Stimulated activated CD4-positive, alpha-beta T cell treated with anti-CD3 and anti-CD28 coated beads, Interleukin-12 subunit alpha, Interleukin-12 subunit beta, amount 100 ng/mL, for 24 hours (primary cell): ENCODE measurements at places on chromosomes 7 and 10.

DNA sequence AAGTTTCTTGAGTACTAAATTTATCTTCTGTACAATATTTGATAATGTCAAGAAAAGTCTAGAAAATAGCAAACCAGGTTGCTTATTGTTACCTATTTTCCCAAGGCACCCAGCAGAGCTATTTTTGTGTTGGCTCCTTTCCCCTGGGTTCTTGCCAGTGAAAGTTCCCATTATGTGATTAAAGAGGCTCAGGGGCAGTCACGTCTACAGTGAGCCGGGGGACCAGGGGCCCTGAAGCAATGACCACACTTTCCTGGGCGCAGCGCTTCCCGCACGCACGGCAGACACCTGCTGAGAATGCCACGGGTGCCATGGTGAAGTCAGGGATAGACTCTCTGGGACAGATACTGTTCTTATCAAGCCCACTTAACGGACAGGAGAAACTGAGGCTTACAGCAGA is 10.4 kb upstream of the CNPY1 start:
- no peak for DNase-seq

DNA sequence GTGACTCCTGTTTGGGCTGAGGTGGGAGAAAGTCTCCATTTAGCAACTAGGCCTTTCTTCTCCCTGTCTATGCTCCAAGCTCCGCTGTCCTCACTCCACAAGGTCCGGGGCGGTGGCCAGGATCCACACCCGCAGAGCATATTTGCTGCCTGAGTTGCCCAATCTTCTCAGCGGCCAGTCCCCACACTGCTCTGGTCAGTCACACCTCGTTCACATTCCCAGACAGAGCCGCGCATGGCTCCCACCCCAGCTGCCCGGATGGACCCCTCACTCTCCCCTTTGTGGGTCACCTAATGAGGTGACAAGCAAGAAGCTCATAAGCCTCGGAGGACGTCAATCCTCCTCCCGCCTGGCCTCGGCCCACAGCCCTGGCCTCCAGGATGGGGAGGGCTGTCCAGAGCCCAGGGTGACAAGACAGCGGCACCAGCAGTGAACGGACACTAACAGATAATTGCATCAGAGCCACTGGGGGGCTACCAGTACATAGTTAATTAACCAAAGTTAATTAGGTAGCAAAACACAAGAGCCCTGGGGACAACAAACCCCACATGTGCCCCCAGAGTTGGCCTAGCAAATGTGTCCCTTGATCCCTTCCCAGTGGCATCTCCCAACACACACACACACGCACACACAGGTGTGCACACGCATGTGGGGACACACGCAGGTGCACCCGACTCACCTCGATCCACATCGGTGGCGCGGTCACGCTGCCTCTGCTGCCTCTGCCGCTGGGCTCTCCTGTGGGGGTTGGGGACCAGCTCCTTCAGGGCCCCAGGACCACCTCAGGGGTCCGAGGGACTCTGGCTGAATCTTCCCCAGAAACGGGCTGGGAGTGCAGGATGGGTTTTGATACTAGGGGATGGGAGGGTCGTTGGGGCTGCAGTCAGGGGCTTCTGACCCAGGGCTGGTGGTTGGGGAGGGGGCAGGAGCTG is 11.8 kb downstream of the EPHA1 start:
- DNase-seq = no peak

DNA sequence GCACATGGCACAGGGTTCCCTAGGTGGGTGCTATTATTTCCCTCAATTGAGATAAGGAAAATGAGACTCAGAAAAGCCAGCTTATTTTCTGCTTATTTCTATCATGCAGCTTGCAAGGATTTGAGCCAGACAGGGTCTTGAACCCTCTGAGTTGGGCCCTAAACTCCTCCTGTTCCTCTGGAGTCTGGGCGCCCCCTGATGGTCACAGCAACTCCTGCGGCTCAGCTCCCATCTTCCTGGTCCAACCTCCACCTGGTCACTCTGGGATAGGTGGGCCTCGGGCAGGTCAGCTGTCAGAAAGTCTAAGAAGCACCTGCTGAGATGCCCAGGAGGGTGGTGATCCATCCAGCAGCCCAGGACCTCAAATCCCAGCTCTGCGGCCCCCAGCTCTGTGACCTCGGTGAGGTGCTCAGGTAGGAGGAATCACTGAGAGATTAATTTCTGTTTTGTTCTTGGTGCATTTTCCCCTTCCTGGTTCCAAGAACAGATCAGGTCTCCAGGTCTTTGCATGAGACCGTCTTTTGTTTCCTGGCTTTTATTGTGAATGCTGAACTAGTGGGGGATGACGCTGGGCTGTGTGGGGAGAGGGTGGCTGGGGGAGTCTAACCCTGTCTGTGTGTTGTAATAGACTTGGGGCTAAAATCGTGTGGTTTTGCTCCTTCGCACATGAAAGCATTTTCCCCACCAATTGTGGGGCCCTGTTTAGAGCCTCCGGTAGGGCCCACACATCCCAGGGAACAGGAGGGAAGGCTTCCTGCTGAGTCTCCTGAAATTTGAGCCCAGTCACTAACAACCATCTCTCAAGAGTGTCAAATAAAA is 32.8 kb downstream of the TMEM130 start:
- no peak for DNase-seq

DNA sequence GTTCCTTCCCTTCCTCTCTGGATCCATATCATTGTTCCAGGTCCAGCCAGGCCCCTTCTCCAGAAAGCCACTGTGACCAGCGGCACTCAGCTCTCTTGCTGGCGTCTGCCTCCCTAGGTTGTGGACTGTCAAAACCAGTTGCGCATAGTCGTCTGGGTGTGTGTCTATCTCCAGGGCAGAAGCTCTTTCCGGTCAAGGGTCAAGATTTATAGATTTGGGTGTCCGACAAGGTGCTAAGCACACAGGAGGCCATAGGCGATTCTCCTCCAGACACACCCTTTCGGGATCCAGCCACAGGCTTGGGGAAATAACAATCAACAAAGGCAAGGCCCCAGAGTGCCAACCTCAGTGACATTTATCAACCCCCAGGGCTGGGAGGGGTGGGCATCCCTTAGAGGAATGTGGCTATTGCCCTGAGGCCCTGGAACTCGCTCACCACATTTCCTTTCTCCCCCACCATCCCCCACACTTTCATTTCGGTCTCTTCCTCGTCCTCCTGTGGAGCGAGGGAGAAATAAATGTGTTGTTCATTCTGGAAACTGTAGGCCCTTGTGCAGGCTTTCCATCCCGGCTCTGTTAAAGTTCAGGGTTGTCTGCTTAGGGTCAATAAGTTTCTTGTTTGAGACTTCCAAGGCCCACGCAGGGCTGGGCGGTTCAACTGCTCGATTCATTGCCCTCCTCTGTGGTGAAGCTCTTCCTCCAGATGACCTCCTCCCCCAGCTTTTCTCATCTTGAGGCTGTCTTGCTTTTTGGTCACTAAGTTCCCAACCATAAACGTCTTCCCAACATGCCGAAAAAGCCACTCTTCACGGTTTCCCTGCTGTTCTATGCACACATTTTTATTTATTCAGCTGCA is 57.9 kb downstream of the AFAP1L2 start:
- no peak for DNase-seq

GRCh38 chr10:18368682-18369081 is 228.5 kb downstream of the CACNB2 start:
- no peak for DNase-seq

DNA sequence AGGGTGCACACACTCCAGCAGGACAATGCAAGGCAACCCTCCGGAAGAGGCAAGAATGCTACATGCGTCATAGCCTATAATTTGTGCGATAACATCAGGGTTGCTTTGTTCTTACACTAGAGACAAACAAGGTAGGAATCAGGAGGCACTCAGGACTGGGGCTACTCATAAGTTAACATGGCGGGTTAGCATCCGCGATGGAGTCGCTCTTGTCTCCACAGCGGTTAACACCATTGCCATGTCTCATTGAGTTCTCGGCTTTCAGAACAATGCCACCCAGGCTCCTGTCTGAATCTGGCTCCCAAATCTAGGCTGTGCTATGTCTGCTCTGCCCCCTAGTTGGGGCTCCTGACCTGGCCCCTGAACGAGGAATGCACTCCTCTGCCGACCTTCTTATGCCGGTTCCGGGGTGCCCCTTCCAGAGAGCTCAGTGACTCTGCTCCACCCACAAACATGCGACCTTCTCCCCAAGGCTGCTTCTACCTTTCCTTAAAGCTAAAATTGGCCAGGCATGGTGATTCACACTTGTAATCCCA is 24.9 kb upstream of the SLF2 start:
- DNase-seq = no peak

GRCh38 chr7:119900996-119901672 is 371.8 kb upstream of the KCND2 start:
- DNase-seq = no peak

GRCh38 chr10:46546591-46547540 is 9.6 kb downstream of the GPRIN2 start:
- DNase-seq = no peak

DNA sequence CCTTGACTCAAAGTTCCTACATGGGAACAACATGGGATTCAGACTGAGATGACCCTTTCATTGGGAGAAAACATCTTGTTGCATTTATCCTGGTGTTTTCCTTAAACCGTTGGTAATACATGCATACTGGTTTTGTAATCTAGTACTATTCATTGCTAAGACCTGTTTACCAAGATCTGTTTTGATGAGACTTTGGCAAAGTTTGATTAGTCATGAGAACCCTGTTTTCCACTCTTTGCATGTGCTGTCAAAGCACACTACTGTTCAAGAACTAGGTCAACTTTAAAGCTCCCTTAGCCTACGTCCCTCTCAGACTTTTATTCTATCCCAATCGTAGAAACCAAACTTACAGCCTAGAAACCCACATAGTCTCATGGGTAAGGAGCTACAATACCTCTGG is 650.9 kb downstream of the GATA3 start:
- no peak for DNase-seq

DNA sequence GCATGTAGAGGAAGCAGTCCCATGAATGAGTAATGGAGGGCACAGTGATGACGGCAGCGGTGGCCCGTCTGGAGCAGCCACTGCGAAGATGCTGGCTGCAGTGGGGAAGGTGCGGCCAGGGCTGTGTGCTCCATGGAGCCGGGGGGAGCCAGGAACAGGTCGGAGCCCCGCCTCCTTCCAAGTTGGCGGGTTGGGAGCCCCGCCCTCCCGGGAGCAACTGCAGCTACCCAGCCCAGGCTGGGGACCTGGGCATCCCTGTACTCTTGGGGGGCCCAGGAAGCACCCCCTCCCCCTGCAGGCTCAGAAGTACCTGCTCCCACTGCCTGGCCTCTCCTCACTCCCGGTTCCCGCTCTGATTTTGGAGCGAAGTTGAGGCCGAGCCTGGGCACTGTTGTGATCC is 175.1 kb upstream of the ADCY1 start:
- DNase-seq = no peak

DNA sequence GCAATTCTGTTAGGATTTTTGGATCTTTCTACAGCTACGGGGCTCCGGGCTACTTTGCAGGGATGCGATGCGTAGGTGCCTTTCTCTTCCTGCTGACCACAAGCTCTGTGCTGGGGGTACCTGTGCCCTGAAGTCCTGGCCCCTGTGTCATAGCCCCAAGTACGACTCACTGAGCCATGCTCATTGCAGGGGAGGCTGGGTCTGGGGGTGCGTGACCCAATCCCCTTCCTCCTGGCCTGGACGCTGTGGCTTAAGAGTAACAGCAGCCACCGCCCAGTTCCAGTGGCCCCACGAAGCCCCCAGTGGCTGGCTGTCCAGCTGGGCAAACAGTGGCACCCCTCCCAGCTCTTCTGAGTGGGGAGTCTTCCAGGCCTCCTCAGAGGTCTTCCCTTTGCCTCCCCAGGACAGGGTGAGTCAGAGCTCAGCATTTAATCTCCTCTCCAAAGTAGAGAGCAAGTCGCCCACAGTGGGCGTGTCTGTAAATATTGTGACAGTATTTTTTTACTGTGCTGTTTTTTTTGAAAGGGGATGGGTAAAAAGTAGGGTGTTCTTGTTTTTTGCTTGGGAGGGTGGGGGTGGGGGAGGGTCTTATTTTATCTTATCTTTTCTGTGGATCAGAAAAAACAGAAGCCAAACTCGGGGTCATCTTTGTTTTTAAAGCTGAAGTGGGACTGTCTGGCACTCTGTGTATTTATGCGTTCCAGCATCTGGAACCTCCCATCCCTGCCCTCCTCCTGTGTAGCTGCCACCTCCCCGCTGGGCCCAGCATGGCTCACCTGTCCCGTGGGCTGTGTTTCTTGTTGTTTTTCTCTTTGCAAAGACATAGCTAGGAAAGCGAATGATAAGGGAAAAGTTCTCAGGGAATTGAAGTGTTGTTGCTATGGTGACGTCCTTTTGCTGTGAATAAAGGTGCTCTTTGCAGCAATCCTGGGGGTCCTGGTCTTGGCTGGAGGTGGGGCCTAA is 8.2 kb downstream of the LFNG start:
- DNase-seq = no peak

GRCh38 chr7:130741331-130741995 is 7.5 kb upstream of the KLF14 start:
- no peak for DNase-seq

GRCh38 chr10:86411281-86411841 is 44.8 kb upstream of the GRID1 start:
- DNase-seq = no peak

DNA sequence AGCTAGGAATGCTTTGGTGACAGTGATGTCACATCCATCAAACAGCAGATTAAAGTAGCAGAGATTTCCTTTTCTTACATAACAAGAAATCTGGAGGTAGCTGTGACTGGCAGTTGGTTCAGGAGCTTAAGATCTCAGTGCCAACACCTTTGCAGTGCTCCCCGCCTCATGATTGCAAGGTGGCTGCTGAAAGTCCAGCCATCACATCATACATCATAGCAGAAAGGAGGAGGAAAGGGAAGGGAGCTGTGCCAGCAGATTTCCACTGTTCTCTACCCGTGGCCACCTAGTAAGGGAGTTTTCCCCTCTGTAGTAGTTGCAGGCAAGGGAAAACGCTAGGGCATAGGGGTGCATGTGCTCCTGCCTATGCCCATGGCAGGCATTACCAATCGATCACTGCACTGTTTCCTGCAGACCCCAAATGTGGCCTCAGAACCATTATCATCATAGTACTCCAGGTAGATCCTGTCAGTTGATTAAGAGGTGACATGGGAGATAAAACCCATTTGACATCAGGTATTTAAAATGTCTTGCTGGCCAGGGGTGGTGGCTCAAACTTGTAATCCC is 57.9 kb upstream of the GTF2IRD1 start:
- DNase-seq = no peak

DNA sequence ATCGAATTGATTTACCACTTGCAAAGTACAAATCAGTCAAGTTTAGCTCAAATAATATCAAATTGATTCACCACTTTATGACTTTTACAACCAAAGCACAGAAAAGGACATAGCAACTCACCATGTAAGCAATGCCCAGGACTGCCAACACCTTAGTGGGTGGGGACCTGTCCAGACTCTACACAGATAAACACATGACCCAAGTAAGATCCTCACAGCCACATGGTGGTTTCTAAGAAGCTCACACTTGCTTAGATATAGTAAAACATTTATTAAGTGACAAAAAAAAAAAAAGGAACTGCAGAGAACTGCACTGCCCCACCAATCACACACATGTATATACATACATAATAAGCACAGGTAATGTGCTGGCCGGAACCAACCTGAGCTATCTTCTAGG is 116.2 kb downstream of the SLC25A13 start:
- DNase-seq = no peak

GRCh38 chr7:151745706-151746105 is 131.2 kb downstream of the PRKAG2 start:
- DNase-seq = no peak

- DNase-seq = no peak
Measured at GRCh38 chr10:34154383-34154900, 660.7 kb downstream of the PARD3 start.

- DNase-seq = no peak
Measured at GRCh38 chr7:3928727-3929515, 627.9 kb downstream of the SDK1 start.

GRCh38 chr7:137664846-137665245 is 181.9 kb downstream of the DGKI start:
- no peak for DNase-seq

GRCh38 chr10:92990615-92991014 is 70.0 kb upstream of the CYP26C1 start:
- DNase-seq = no peak

- no peak for DNase-seq
Measured at GRCh38 chr10:93476756-93477155, 5.4 kb downstream of the MYOF start.
